Left renal pelvis (tissue), 4 donors: ENCODE measurements at places on chromosomes 1 and 21.

- no peak for DNase-seq
Observed at GRCh38 chr1:4021136-4021973, 121.3 kb upstream of the C1orf174 start.

GRCh38 chr1:248187363-248187762, 9.7 kb upstream of the OR2M3 start:
- no peak for DNase-seq

GRCh38 chr1:229874609-229875008, 192.4 kb upstream of the GALNT2 start:
- DNase-seq = no peak

DNA sequence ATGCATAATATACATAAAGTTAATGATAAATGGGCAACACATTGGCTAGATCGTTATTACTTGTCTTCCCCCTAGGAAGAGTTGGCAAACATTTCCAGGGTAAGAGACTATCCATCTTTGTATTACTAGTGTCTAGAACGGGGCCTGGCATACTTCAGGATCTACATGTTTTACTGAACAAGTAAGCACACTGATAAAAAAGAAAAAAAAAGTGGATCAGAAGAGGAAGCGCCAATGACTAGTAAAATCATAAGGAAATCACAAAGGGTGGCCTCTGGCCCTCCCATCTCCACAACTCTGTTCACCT, 482 bp downstream of the TM2D1 start:
- DNase-seq = no peak

GRCh38 chr1:163071405-163072255, 2.5 kb downstream of the RGS4 start:
- no peak for DNase-seq

DNA sequence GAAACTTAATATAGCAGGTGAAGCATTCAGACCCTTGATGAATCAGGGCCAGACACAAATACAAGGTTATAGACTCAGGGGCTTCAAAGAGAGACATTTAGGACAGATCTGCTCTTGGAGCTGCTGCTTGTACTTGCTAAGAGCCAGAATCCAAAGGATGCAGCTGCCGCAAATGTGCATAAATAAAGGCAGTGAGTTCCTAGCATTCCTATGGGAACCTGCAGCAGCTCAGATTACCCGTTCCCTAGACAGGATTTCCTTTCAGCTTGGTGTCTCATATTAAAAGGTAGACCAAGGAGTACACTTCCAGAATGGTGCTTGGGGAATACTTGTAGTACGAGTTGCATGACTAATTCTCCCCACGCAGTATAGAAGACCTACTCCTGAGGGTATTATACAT, 9.7 kb upstream of the LRRC53 start:
- peak; percentile 8 for DNase-seq

GRCh38 chr1:160549665-160550006, 26.6 kb upstream of the SLAMF6 start:
- DNase-seq = no peak

- DNase-seq = no peak
Observed at GRCh38 chr1:197143276-197143675, 3.2 kb downstream of the ASPM start.

DNA sequence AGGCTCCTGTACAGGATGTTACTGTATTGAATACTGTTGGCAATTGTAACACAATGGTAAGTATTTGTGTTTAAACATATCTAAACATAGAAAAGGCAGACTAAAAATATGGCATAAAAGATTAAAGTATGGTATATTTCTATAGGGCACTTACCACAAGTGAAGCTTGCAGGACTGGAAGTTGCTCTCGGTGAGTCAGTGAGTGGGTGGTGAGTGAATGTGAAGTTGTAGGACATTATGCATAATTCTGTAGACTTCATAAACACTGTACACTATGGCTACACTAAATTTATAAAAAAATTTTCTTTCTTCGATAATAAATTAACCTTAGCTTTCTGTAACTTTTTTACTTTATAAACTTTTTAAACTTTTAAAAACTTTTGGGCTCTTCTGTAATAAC, 13.7 kb upstream of the TRIM62 start:
- no peak for DNase-seq

- DNase-seq = no peak
Observed at GRCh38 chr1:76425201-76426145, 350.9 kb downstream of the ST6GALNAC3 start.
